T-cell (primary cell): ENCODE measurements at places on chromosomes 2 and 18. TPM values are rescaled to one million over a fixed set of nuclear protein-coding genes. Genes with fewer than 3 reads are reported as not detected.

ARHGEF33 gene
- 0.15 TPM for total RNA-seq

BOLL gene
- total RNA-seq, result not detected

CD302 gene
- 1.4 TPM for total RNA-seq

RAPGEF4 gene
- 0.38 TPM for total RNA-seq

VSNL1 gene
- not detected for total RNA-seq

RNF138 gene
- 96.0 TPM for total RNA-seq

CNGA3 gene
- not detected for total RNA-seq

CDH2 gene
- not detected for total RNA-seq

GPAT2 gene
- total RNA-seq, result not detected

IL37 gene
- not detected for total RNA-seq

ABCA12 gene
- not detected for total RNA-seq

BIN1 gene
- total RNA-seq, result 151 TPM

LIPT1 gene
- 13.5 TPM for total RNA-seq

TEX51 gene
- total RNA-seq, result not detected

PRKRA gene
- total RNA-seq, result 52.1 TPM

FAP gene
- total RNA-seq, result not detected

ABHD1 gene
- total RNA-seq, result 1.2 TPM

C2orf66 gene
- not detected for total RNA-seq

HTRA2 gene
- 38.3 TPM for total RNA-seq

VPS4B gene
- total RNA-seq, result 77.6 TPM

ARHGAP25 gene
- total RNA-seq, result 134 TPM

CMPK2 gene
- total RNA-seq, result 9.1 TPM

C2orf80 gene
- not detected for total RNA-seq

GULP1 gene
- not detected for total RNA-seq

APCDD1 gene
- 0.32 TPM for total RNA-seq

CHRNA1 gene
- not detected for total RNA-seq

MAPK4 gene
- total RNA-seq, result not detected

CTDSP1 gene
- 139 TPM for total RNA-seq

DYNAP gene
- not detected for total RNA-seq

FEV gene
- not detected for total RNA-seq

THOC1 gene
- 88.5 TPM for total RNA-seq

PAX3 gene
- not detected for total RNA-seq

TMEM178A gene
- 0.32 TPM for total RNA-seq

CHRND gene
- not detected for total RNA-seq

APLF gene
- total RNA-seq, result 5.1 TPM

COL6A3 gene
- total RNA-seq, result 2.5 TPM

TXNDC2 gene
- not detected for total RNA-seq

XDH gene
- 0.06 TPM for total RNA-seq

L3MBTL4 gene
- total RNA-seq, result 0.64 TPM

ZAP70 gene
- total RNA-seq, result 468 TPM

CTAGE1 gene
- total RNA-seq, result not detected

RESP18 gene
- total RNA-seq, result not detected

BMP10 gene
- total RNA-seq, result not detected

GRP gene
- total RNA-seq, result not detected

AGXT gene
- not detected for total RNA-seq

MSH6 gene
- total RNA-seq, result 44.7 TPM

TMX3 gene
- total RNA-seq, result 62.5 TPM

SERPINB10 gene
- not detected for total RNA-seq

TNS1 gene
- total RNA-seq, result 1.3 TPM

LGALSL gene
- total RNA-seq, result 0.59 TPM

ECEL1 gene
- total RNA-seq, result not detected

NT5C1B gene
- total RNA-seq, result not detected

ALPG gene
- total RNA-seq, result 0.15 TPM
